ENCODE measurements at places on chromosomes 1 and 21.

- no peak for DNase-seq
Observed at GRCh38 chr21:35940074-35940927, 120.0 kb downstream of the SETD4 start.

GRCh38 chr1:208864366-208864965 lies 620.3 kb upstream of the PLXNA2 start:
- no peak for DNase-seq

- DNase-seq: no peak
Observed at GRCh38 chr1:4149831-4150230, 249.8 kb upstream of the C1orf174 start.

DNA sequence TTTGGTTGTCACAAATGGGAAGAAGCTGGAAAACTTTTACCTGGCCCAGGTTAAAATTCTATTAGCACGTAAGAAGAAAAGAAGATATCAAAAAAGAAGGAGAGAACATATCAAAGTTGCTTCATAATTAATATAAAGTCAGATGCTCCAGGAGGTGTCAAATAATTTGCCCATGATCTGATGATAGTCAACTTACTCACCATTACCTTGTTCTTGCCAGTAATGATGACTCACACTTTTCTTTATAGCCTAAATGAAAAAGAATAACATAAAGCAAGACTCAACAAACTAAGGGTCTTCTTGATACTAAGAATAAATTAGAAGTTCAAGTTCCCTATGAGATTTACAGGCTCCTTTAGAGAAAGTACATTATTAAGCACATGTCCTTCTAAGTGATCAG lies 580.4 kb downstream of the TTLL7 start:
- no peak for DNase-seq

GRCh38 chr1:192530254-192530653 lies 45.3 kb upstream of the RGS1 start:
- no peak for DNase-seq

DNA sequence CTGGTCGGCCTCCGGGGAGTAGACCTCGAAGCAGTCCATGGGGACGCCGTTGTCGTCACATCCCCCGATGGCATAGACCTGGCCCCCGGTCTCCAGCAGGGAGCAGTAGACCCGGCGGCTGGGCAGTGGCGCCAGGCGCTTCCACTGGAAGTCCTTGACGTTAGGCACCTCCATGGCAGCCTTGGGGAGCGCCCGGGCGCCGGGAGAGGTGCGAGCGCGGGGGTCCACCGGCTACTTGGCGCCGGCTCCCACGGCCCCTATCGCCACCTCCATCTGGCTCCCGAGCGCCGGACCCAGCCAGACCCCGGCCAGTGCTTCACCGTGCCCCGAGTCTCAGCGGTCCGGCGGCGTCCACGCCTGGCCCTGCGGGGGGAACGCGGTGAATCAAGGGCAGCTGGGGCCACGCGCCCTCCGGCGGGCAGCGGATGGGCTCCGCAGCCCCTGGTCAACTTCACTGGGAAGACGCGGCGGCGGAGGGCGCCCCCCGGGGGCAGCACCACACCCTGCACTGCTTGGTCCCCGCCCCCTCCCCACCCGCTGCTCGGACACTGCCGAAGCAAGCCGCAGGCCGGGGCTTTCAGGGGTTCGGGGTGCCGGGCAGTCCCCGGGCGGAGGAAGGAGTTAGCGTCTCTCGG lies 13.2 kb downstream of the KLHDC8A start:
- DNase-seq: no peak

GRCh38 chr1:218394989-218395388 lies 49.9 kb downstream of the TGFB2 start:
- DNase-seq: no peak

DNA sequence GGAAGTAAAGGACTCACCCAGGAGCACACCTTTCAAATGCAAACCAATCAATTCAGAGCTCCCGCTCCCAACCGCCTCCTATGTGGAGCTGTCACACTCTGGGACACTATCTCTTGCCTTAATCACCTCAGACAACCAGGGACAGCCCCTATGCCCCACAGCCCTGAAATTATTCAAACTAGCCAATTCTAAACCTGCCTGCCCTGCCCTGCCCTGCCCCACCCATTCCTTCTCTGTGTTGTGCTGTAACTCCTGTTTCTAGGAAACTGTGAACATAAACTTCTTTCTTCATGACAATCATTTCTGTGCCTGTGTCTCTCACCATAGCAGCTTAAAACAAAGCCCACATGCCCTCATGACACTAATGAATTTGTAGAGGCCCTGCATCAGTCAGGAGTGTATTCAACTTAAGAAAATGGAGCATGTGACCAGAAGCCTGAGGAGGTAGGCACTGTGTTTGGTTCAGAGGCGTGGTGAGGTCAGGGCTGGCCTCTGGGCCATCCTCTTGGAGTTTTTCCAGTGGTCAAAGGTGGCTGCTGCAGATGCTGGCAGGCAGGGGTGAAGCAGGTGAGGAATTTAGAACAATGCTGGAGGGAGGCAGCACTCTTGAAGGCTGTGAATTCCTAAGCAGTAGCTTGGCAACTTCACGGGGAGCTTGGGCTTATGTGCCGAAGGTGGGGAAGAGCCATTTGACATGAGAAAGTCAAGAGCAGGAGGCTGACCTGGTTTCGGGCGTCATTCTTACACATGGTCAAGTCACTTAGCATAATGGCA lies 74.5 kb downstream of the RHOU start:
- no peak for DNase-seq

DNA sequence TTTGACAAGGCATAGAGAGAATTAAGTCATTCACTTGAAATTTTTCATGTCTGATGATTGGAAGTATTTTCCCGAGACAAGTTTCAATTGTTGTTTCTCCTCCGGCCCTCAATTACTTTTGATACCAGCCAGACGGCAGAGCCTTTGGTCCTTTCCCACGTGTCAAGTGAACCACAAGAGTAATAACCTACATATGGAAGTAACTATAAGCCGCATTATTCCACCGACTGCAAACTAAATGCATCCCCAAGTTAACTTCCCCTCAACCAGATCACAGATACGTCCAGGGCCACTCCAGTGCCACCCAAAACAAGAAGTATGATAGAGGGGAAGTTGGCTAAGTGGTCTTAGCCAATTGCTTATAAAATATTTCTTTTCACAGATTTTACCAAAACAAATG lies 20.2 kb downstream of the COLGALT2 start:
- DNase-seq: no peak

- DNase-seq: no peak
Observed at GRCh38 chr1:78624035-78624434, 3.8 kb downstream of the IFI44L start.

DNA sequence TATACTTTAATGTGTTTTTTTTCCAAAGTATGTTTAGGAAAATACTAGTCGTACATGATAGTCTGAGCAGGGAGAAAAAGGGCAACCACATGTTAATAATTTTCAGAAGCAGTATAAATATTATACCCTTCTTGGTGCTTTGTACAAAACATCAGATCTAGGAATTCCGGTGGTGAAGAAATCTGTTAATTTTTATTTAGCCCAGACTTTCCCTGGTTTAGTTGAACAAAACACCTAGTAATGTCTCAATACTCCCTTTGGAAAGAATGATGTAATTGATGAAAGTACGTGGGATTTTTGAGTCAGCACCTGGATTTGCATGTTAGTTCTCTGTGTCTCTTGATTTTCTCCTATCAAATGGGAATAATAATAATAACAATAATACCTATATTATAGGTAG lies 38.4 kb upstream of the KCNK2 start:
- DNase-seq: no peak

DNA sequence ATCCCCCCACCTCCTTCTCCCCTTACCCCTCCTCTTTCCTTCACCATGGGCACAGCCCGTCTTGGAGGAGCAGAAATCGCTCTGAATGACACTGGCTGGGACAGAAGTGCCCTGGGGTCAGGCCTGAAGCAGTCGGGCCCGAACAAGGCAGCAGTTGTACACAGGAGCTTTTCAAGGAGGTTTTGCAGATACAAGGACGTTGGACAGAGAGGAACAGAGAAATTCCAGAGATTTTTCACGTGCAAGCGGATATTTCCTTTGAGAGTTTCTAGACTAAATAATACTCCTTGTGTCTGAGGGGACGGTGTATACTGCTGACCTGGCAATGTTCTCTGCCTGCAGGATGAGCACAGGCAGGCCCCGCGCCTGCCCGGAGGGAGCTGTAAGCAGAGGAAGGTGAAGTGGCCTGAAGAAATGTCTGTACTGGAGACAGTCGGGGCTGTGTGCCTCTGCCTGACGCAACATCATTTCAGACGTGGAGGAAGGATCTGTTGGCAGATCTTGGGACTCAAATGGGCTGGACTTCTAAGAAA lies 95.3 kb upstream of the SLC25A33 start:
- DNase-seq: no peak

DNA sequence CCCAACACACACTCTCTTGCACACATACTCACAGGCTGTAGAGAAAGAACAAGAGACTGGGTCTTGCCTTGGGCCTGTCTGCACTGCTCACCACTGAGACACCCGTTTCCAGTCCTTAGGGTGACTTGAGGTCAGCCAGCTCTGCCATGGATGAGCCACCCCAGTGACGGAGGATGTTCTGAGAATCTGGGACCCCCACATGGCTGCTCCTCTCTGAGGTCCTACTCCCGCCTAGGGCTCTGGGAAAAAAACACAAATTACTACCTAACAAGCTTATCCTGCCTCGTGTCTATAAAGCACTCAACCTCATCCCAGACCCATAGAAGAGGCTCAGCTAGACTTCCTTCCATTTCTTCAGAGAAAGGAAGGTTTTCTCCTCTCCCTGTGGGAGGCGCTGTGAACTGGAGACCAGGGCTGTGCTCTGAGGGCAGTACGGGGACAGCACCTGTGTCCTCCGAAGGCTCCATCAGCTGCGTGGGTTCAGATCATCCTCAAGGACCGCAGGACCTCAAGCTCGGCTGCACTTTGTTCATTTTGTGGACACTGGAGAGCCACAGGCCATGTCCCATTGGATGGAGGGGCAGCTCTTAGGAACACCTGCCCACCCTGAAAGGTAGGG lies 4.3 kb upstream of the CLEC20A start:
- DNase-seq: no peak

- no peak for DNase-seq
Observed at GRCh38 chr1:183911285-183911684, 106.4 kb downstream of the RGL1 start.

- no peak for DNase-seq
Observed at GRCh38 chr1:6630027-6630426, 5.4 kb downstream of the THAP3 start.

DNA sequence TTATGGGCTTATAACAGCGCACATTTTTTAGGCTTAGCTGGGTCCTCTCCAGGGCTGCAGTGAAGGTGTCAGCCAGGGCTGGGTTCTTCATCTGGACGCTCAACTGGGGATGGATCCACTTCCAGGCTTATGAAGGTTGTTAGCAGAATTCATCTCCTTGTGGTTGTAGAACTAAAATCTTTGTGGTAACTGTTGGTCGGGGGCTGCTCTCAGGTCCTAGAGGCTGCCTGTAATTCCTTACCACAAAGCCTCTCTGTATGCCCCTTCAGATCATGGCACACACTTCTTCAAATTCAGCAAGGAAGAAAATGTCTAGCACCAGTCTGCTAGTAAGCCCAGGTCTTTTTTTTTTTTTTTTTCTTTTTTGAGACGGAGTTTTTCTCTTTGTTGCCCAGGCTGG lies 40.9 kb upstream of the EPS8L3 start:
- DNase-seq: no peak

DNA sequence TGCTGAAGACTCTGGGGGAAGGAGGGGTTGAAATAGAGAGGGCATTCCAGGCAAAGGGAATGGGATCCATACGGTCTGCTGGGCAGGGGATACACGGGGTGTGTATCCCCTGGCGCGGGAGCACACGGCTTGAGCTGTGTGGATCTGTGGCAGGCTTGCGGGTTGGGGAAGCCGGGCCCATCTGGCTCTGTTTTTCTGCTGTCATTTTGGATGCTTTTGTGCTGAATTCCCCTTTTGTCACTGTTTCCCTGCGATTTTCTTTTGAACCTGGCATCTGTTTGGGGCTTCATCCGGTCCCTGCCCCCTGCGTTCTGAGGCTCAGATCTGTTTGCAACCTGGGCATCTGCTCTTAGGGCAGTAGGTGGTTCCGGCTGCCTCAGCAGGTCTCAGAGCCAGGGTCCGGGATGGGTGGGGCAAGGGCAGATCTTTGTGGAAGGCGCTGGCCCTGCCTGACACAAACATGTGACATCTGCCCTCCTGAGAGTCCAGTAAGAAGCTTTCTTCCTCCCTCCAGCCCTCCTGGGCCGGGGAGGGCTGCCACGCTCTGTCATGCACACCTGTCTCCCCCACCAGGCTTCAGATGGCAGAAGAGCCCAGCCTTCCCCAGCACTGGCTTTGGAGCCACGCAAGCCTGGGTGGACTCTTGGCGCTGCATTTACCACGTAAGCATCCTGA lies 84.0 kb downstream of the IGSF21 start:
- DNase-seq: no peak

- no peak for DNase-seq
Observed at GRCh38 chr1:52281518-52281917, 84.5 kb downstream of the CC2D1B start.

GRCh38 chr1:245433561-245433960 lies 278.8 kb downstream of the KIF26B start:
- no peak for DNase-seq

DNA sequence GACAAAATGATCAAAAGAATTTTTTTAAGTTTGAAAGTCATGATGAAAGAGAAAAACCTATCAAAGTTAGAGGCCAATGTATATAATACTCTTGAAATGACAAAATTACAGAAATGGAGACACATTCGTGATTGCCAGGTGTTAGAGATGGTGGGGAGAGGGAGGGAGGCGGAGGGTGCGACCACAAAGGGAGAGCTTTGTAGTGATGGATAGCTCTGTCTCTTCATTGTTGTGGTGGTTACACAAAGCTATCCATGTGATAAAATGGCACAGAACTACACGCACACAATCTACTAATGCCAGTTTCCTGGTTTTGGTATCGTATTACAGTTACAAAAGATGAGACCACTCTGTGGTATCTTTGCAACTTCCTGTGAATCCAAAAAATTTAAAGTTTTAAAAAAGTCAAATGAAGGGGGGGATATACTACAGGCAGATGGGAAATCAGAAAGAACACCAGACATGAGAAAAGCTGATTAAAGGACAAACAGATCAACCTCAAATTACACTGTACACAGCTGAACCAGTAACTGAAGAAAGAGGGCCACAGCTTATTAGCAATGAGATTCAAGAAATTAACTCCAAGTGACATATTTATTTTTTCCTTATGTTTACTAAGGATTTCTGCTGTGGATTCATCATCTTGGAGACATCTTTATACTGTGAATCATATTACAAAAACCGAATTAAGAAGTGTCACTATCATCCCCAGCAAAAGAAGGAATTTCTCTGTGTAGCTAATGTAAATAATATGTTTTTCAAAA lies 199.1 kb downstream of the SLC45A1 start:
- DNase-seq: no peak

GRCh38 chr1:224106568-224107281 lies 7.2 kb upstream of the FBXO28 start:
- no peak for DNase-seq
